Glutamatergic neuron (in vitro differentiated cells): ENCODE measurements at places on chromosomes 11 and 22.

GRCh38 chr11:120747850-120748814 lies 236.6 kb downstream of the GRIK4 start:
- DNase-seq = no peak

- DNase-seq = no peak
Measured at GRCh38 chr11:59427068-59427382, 812 bp upstream of the OR5A2 start.

DNA sequence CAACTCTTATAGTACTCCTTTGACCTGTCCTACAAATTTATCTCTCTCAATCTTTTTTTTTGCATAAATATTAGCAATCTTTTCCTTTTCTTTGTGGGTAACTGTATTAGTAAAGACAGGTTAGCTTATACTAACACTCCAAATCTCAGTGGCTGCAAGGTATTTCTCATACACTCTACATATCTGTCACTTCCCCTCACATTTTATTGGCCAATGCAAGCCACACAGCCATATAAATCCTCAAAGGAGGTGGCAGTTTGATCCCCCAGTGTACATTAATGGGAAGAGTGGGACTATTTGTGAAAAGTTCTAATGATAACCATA lies 42.6 kb upstream of the EED start:
- DNase-seq = no peak

DNA sequence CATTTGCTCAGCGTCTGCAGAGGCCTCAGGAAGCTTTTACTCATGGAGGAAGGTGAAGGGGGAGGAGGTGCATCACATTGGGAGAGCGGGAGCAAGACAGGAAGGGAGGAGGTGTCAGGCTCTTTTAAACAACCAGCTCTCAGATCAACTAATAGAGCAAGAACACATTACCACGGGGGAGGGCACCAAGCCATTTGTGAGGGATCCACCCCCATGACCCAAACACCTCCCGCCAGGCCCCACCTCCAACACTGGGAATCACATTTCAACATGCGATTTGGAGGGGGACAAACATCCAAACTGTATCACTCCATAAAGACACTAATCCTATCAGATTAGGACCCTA lies 18.9 kb upstream of the THY1 start:
- no peak for DNase-seq

DNA sequence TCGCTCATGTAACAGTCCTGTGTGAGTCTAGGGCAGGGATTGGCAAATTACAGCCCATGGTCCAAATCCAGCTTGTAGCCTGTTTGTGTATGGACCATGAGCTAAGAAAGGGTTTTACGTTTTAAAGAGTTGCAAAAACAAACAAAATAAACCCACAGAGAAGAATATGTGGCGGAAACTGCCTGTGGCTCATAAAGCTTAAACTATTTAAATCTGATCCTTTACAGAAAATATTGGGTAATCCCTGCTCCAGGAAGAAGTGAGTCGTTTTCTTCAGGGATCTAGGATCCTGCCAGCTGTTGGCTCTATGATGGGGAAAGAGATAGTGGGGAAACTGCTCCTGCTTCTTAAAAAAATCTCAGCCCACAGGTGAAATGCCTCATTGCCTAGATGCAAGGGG lies 3.4 kb upstream of the OR6Q1 start:
- DNase-seq = no peak

DNA sequence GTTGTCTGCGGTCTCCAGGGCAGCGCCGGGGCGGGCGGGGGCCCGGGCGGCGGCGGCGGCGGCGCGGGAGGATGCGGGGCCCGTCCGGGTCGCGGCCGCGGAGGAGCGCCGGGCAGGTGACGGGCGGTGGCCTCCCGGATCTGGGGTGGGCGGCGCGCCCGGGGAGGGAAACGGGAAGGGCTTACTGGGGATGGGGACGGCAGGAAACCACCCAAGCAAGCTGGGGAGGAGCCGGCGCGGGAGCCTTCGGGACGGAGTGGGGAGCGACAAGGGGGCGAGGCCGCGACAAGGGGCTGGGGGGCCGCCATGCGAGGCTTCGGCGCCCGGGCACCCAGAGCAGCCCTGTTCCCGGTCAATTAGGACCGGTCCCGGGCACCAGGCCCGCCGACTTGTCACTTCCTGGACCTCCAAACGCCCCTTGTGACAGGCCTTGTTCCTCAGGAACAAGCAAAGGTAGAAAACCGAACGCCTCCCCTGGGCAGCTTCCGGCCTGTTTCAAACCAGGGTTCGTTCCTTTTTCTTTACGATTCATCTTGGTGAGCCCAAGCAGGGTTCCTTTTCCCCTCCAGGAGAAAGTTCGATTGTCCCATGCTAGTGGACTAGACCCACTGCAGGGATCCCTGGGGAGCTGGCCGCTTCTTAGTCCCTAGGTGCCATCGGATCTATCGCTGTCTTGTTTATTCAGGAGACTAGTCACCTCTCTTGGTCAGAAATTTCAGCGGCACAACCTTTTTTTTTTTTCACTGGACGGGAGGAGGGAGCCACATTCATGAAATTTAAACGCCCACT lies 492 bp downstream of the JHY start:
- peak; percentile 56 for DNase-seq

GRCh38 chr11:76459299-76459698 lies 14.5 kb downstream of the EMSY start:
- DNase-seq = no peak

- DNase-seq = peak; percentile 52
Measured at GRCh38 chr22:22687638-22688500, 43.5 kb downstream of the GGTLC2 start.

DNA sequence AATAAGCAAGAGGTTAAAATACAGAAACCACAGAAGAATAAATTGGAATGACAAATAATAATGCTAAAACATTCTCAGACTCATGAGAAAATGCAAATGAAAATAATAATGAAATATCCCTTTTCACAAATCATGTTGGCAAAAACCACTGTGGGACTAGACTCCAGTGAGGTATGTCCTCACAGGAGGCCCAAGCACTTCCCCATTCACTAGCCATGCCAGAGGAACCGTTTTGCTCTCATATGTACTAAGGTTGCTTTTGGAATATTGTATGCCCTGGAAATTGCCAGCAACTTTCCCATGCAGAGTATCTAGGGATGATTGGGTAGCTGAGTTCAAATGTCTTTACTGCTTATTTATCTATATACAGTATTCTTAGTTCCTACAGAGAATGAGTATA lies 106.2 kb upstream of the CHORDC1 start:
- no peak for DNase-seq

- DNase-seq = peak; percentile 96
Measured at GRCh38 chr11:65013888-65014725, at the start of gene ARL2. ARL2 (plus strand) TSS chr11:65014160; CDS start chr11:65014208, 48 bp downstream.

DNA sequence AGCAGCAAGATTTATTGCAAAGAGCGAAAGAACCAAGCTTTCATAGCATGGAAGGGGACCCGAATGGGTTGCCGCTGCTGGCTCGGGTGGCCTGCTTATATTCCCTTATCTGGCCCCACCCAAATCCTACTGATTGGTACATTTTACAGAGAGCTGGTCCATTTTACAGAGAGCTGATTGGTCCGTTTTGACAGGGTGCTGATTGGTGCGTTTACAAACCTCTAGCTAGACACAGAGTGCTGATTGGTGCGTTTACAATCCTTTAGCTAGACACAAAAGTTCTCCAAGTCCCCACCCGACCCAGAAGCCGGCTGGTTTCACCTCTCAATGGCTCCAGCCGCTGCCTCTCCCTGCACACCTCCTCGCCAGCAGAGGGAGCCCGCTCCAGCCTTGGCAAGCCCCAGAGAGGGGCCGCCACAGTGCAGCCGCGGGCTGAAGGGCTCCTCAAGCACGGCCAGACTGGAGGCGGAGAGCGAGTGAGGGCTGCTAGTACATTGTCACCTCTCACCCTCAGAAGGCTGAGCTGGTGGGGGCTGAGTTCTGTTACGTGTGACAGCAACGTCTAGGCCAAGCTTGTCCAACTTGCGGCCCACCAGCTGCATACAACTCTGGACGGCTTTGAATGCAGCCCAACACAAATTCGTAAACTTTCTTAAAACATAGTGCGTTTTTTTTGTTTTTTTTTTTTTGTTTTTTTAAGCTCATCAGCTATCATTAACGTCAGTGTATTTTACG lies 8.7 kb downstream of the PTH start:
- peak; percentile 38 for DNase-seq

DNA sequence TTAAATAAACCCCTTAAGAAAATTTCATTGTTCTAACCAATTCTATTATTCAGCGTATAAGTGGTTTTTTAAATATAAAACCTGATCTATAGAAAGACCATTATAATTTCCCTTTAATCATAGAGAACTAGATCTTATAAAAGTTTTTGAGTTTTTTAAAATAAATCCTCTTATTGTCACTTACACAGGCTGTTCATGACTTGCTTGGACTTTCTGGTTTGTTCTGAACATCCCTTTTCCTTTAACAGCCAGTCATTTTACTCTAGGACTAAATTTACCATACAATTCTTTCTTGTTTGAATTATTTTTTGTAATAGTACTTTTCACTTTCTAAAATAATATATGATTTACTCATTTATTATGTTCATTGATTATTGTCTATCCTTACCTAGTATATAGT lies 4.7 kb downstream of the NXPE2 start:
- no peak for DNase-seq

DNA sequence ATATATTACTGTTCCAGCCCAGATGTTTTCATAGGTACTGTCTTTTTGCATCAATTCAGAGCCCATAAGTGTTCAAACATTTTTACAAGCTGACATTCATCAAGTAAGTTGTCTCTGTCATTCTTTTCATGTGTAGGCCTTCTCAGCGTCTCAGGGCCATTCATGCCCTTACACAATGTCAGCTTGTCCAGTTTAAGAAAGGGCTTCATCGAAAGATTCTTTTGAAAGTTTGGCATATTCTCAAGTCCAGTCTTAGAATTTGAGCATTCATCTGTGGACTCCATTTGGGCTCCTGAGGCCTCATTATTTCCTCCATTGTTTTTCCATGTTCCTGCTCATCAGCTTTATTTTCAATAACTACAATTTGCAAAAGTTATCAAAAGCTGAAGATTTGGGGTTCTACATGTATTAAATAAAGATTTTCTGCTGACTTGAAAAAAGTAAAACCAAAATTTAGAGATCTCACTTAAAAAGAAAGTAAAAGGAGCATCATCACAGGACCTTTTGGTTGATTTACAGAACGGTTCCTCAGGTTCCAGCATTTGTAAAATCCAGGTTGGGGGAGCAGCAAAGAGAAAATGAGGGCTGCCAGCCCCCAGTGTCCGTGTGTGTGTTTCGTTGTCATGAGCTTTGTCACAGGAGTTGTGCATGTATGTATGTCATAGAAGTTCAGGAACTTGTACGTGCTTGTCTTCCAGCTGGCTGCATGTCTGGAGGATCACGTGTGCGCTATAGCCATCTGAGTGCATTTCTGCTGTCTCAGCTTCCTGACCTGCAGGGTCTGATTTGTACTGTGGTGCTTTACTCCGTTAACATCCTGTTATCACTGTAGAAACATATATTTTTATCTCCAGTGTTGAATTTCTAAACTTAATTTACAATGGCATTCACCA lies 15.6 kb downstream of the MOV10L1 start:
- no peak for DNase-seq

DNA sequence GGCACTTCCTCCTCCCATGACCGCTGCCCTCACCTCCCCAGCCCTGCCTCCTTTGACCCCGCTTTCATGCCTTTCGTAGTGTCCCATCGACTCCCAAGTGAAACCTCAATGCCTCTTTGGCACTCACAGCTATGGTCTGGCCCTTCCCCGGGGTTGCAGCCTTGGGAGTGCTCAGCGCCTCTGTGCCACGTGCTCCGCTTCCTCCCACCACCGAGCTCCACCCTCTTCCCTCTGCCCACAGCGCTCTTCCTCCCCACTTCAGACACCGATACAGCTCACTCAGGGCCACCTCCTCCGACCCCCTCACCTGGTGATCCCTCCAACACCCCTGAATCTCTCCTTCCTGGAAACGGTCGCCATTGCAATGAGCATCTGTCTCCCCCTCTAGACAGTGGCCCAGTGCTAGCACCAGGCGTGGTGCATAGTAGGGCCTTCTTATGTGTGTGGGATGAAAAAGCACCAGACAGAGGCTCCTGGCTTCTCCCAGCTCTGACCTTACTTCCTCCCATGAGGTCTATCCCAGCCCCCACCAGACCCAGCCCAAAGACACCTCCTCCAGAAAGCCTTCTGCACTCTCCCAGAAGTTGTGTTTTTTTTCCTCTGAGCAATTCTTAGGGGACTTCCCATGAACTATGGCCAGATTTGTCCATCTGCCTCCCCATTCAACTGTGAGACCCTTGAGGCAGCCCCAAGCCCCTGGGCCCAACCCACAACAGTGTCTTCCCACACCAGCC lies 16.4 kb upstream of the SCGB1A1 start:
- DNase-seq = no peak

GRCh38 chr11:119118227-119118626 lies 3.2 kb upstream of the HINFP start:
- no peak for DNase-seq

- DNase-seq = no peak
Measured at GRCh38 chr22:36375071-36375980, 12.4 kb downstream of the MYH9 start.

GRCh38 chr11:65968600-65969482 lies 7.3 kb downstream of the SART1 start:
- no peak for DNase-seq

DNA sequence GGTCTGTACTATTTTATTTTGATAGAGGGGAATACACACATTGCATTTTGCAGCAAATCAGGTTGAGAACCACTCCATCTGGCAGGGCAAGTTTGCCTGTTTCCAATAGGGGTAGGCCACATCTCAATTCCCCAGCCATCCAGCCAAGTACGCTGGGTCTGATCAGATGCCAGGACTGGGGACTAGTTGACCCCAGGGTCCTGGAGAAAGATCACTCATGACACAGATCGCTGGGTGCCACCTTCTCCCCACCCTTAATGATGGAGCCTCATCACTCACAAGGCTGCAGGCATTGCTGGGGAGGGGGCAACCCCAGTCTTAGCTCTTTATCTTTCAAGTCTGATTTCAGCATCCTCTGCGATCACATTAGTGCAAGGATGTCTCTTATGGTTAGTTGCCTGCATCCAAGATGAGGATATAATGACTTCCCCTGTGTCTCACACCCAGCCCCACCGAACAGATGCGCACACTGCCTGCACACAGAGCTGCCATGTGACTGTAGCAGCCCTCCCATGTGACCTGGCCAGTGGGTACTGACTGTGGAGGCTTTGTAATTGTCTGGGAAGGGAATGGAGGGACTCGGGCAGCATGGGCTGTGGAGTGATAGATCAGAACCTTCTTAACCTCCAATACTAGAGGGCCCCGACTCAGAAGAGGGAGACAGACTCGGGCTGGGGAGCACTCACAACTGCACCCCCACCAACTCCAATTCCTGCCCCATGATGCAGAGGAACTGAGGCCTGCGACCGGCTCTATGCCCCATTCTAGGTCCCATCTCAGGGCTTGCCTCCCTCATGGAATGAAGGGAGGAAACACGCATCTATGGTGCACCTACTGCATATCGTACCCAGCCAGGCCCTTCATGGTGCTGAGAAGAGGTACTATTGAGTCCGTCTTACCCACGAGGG lies 155.8 kb downstream of the DSCAML1 start:
- peak; percentile 5 for DNase-seq

- DNase-seq = no peak
Measured at GRCh38 chr11:61978703-61979661, 11.5 kb upstream of the FTH1 start.

DNA sequence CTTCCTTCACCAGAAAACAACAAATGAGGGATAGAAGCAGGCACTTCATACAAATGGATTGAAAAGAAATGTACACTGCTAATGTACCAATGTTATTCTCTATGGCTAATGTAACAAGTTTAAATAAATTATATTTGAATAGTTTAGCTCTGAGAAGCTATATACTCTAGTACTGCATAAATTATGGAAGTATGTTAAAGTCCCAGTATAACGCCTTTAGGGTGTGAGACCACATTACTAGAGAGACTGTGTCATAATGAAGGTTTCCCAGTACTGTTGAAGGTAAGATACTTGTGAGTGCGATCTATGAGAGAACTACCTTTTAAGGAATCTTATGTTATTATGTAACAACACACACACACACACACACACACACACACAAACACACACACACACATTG lies 39.8 kb upstream of the GAB2 start:
- no peak for DNase-seq
